Activated CD4-positive, alpha-beta T cell treated with anti-CD3 and anti-CD28 coated beads, Interleukin-2, amount 50 U/mL, for 16 hours (primary cell): ENCODE measurements at places on chromosomes 4 and X.

- no peak for DNase-seq
These were observed 625.5 kb downstream of the TLL1 start for GRCh38 chr4:166498546-166498945.

- DNase-seq = no peak
These were observed 10.6 kb upstream of the C1QTNF7 start for GRCh38 chr4:15417233-15417660.

DNA sequence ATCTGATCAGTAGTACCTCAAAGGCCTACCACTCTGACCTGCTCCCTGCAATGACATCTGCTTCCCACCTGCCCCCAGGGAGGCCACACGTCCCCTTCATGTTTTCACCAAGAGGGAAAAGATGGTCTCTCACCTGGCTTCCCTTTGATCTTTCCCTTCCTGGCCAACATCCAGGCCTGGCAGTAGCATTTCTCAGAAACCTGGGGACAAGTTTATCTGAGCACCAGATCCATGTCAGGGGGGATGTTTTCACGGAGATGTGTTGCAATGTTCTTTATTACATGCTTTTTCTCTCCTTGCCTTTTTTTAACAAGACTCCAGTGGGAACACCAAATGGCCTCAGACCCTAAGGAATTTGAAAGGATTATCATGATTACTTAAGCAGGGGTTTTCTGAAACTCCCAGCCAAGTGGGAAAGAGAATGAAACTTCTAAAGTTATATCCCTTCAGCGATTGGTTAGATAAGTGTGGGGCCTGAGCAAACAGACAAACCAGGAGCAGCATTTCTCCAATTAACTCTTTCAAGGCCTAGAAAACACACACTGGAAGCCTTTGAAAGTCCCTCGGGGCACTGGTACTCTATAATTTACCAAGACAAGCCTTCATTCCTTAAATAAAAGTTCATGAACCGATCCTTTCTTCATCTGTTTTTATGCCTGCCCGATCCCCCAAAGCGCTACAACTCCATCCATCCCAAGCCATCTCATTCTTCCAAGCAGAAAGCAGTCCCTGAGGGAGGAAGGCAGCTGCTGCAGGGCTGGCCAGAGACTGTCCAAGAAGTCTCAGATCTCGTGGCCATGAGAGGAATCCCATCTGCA is 94.1 kb downstream of the BCOR start:
- DNase-seq = no peak

GRCh38 chr4:115165503-115165902 is 52.1 kb upstream of the NDST4 start:
- no peak for DNase-seq

GRCh38 chrX:122777766-122778165 is 406.3 kb upstream of the GRIA3 start:
- DNase-seq = no peak

DNA sequence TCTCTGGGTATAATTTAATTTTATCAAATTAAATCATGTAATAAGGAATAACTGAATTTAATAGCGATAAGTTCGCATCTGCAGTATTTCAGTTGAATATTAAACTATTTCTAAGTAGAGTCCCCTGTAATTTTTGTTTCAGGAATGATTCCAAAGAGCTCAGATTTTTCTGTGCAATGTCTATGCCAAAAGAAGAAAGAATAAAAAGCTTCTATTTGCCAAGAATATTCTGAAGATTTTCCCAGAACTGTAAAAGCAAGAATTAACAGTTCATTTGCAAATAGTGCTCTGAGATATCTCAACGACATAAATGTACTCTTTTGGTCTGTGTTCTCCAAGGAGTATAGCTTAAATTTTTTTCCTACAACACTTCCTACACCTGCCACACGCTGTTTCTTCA is 1242.8 kb upstream of the DIAPH2 start:
- DNase-seq = no peak

DNA sequence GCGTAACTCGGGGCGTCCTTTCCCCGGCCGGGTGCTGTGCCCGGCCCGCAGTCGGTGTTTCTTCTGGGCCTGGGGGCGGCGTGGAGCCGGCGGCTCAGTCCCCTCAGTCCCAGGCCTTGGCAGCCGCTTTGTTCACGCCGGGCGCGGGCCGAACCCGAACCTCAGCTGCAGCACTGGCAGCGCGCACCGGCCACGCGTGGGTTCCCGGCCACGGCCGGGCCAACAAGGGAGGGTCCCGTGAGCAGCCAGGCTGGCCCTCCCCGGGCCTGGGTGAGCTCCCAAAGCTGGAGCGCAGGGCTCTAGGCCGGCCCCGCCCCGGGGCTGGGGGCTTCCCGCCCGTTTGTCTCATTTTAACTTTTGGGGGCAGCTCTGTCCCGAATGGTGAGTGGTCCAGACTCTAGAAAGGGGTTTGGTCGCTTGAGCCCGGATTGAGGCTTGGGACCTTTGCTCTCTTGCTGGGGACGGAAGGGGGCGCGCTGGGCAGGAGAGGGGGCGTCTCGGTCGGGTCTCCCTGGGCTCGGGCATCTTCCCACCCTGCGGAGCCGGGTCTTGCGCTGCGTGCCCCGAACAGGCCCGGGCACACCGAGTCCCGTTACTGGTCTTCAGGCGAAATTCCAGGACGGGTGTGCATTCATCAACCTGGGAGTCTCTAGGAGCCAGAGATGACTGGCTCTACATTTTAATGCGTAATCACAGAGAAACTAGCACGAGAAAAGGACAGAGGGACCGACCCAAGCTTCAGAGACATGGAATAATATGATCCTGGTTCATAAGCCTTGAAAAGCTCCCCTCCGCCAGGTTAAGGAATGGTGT is 177.1 kb downstream of the CBR4 start:
- DNase-seq = no peak

DNA sequence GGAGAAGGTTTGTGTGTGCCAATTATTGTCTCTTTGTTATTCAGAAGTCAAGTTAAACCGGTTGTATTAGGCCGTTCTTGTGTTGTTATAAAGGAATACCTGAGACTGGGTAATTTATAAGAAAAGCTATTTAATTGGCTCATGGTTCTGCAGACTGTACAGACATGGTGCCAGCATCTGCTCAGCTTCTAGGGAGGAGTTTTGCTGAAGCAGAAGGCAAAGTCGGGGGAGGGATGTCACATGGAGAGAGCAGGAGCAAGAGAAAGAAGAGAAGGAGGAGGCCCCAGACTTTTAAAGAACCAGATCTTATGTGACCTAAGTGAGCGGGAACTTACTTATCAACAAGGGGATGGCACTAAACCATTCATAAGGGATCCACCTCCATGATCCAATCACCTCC is 349.3 kb upstream of the PCDH18 start:
- no peak for DNase-seq

GRCh38 chr4:28792917-28793597 is 1927.1 kb upstream of the PCDH7 start:
- no peak for DNase-seq

DNA sequence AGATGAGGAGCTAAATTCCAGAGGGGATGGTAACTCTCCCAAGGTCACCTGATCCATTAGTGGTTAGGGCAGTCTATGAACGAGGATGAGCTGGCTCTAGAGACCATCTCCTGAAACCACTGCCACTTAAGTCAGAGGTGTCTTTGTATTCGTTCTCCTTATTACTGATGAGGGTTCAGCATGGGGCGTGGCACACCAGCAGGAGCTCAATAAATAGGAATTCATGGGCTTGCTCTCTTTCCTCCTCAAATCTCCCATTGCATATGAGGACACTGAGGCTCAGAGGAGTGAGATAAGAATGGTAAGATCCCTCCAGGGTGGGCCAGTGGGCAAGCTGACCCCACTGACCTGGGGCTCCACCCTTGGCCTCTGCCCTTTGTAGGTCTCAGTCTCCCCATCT is 1.7 kb upstream of the GATA1 start:
- DNase-seq = no peak

DNA sequence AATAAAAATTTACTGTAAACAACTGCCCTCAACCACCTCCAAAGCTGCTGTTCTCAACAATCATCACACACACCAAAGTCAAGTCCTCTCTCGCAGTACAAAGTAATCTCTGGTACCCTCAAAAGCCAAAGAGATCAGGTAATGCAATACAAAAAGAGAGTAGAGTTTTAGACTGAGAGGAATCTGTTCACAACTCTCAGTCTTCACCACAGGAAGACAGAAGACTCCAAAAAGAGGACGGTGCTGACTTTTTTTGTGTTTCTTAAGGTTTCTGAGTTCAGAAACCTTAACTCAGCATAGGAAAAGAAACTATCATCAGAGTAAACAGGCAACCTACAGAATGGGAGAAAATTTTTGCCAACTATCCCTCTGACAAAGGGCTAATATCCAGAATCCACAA is 1072.3 kb upstream of the DIAPH2 start:
- no peak for DNase-seq

DNA sequence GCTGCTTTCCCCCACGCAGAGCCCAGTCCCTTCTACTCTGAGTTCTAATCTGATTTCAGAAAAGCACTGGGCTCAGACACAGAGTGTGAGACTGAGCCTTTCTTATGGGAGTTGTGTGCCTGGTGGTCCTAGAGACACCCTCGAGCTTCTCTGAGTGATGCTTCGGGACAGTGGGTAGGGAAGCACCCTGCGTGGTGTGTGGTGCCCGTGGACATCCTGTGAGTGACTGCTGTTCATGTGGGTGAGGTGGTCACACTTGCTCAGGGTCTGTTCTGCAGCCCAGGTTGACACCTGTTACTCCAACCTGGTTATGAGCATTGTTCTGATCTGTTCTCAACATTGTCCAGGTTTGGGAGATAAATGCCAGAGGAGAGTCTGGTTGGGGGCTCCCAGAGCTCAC is 6.1 kb downstream of the GPR78 start:
- no peak for DNase-seq

GRCh38 chrX:122504026-122504425 is 680.1 kb upstream of the GRIA3 start:
- DNase-seq = no peak

DNA sequence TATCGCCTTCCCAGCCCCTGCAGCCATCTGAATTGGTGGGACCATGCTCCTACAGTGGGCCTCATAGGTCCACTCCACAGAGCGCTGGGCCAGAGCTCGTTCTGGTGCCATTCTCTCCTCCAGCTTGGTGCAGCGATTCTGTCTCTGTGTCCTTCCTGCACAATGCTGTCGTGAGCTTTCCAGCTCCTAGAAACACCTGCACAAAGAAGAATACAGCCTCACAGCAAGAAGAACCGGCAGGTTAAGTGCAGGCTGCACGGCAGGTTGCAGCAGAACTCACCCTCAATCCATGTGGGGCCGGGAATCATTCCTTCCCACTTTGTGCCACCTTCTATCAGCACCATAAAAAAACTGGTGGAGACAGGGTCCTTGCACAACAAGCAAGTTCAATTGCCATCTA is 101.2 kb upstream of the ENPP6 start:
- no peak for DNase-seq

- peak; percentile 78 for DNase-seq
These were observed 73.1 kb downstream of the QRFPR start for GRCh38 chr4:121307445-121308327.

- no peak for DNase-seq
These were observed 234.4 kb upstream of the ATP6AP2 start for GRCh38 chrX:40346379-40346778.

DNA sequence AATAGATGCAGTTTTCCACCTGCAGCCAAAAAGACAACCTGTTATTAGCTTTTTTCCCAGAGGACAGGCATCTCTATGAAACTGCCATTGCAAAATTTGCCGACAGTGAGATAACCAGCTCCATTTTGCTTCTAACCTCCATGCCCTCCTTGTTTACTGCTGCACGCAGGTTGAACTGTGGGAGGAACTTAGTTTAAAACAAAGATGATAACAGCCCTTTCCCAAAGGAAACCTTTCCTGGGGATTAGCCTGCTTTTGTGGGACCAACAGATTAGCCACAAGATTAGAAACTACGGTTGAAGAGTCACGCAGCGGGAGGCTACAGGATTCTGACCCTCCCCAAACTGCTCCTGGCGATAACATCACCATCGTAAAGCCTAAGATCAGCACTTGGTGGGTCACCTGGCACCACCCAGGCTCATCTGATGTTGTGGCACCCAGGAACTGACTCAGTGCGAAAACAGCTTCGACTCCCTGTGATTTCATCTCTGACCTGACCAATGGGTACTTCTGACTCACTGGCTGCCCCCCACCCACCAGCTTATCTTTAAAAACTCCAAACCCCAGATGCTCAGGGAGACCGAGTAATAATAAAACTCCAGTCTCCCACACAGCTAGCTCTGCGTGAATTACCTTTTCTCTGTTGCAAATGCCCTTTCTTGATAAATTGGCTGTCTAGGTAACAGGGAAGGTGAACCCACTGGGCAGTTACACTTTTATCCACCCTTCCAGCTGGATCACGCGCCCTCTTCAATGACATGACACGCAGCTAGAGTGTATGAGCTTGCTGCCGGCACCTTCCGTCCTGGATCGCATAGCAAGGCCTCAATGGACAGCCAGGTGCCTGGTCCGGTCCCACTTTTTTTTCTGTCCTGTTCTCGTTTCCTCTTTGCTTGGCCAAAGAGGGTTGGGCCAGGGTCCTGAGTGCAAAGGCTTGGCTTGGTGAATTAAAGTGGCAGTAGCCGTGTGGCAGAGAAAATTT is 27.2 kb downstream of the NOP14 start:
- peak; percentile 96 for DNase-seq

- DNase-seq = no peak
These were observed 18.0 kb downstream of the ZNF275 start for GRCh38 chrX:153351981-153352380.

- no peak for DNase-seq
These were observed 133.3 kb downstream of the COL25A1 start for GRCh38 chr4:109169170-109169569.

DNA sequence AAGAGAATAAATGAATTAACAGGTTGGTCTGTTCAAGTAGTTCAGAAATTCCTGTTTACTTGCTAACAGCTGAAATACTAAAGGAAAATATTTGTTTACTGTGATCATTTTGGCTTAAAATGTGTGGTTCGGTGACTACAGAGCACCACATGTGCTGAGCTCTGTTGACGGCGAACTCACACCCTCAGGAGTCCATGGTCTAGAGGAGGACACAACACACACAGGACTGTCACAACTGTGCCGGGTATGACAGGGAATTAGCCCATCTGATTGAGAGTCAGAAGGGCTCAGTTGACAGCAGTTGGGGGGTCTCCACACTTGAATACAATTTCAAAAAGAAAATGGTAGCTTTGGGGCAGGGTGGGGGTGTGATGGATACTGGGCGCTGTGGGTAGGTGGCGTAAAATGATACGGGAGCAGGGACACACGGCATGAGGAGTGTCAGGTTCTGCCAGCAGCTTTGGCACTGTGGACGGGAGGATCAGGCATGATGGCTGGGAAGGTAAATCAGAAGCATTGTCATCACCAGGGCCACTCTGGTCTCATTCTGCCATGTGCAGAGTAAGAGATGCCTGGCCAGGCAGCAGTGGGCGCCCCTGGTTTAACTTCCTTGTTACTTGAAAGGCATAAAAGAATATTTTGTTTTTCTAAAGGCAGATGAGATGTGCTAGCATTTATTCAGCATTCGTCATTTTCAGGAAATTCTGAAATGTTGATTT is 33.3 kb downstream of the CLDN22 start:
- DNase-seq = no peak

DNA sequence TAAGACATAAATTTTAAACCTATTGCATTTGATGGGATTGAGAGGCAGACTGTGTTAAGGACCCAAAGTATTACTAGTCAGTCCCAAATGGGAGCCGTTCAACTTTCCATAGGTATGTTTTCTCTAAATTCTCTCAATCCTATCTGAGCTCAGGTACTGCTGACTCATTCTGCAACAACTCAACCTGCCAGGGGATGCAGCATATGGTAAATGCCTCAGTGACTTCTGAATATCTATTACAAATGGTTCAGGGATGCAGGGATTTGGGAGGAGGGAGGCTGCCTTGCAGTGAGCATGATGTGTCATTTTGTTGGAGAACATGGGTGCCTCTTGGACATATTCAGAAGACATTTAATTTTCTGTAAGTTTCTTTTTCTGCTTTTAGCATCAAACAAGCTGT is 97.3 kb downstream of the HDAC8 start:
- DNase-seq = no peak
